Left renal cortex interstitium (tissue), 4 donors: ENCODE measurements at places on chromosomes 16 and 17.

DNA sequence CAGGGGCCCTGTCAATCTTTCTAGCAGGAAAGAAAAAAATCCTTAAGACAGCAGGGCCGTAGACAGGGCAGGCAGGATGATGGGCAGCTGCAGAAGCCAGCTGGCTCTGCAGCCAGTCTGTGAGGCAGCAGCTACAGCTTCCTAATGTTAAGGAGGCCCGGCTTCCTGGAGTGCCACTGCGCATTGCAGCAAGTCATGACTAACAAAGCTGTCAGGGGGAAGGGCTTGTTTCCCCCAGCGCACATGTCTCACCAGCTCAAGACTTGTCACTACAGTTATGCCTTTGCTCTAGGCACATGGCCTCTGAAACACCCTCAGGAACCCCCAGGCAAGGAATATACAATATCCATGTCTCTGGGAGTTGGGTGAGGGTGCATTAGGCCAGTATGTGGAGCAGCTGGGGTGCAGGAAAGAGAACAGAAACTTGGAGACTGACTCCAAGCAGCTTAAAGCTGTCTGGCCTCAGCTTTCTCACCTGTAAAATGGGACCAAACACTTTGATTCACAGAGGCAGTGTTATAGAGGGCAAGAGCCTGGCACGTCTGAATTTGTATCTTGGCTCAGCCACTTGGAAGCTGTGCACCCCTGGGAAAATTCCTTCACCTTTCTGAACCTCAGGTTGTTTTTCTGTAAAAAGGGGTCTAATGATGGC is 220.0 kb downstream of the HAPSTR1 start:
- no peak for DNase-seq

GRCh38 chr16:64453646-64454045 is 668.2 kb downstream of the CDH11 start:
- DNase-seq, result no peak

- DNase-seq, result no peak
Observed at GRCh38 chr16:64269756-64270155, 852.1 kb downstream of the CDH11 start.

DNA sequence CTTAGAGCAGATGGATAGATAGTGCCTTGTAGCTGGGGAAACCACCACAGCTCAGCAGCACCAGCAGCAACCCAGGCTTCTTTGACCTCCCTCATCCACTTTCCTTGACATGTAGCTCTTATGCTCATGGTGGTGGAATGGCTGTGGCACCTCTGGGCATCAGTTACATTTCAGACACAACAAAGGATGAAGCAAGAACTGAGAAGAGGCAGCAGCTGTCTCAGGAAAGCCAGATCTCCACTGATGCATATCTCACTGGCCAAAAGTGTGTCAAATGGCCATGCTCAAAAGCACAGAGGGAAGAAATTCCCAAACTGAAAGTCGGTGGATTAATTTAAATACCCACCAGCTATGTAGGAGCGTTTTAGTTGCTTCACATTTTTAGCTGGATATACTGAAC is 671.4 kb upstream of the SALL1 start:
- no peak for DNase-seq

DNA sequence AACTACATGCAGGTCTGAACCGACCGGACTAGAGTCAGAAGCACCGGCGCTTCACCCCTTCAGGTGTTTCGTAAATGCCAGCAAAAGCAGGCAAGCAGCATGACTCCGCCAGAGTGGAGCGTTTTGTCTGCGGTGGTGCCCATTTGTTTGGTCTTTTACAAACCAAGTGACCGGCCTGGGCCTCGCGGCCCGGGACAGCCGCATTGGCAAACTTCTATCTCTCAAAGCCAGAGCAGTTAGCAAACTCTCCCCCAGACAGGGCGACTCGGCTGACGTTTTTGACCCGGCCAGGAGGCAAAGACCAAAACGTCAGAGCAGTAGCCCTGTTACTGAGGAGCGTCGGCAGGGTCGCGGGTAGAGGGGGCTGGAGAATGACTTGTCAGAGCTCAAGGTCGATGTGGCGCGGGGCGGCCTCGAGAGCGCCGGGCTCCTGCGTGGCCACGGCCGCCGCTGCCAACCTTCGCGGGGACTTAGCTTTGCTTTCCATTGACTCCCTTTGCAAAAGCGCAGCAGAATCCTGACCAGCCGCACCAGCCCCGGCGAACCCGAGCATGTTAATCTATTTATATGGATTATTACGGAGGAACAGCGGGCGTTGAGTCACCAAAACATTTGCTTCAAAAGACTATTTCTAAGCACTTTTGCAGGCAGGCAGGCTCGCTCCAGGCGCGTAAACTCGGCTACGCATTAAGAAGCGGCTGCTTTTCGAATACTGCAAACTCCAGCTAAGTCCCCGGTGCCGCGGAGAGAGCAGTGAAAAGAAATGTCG is 763 bp upstream of the SOX9 start:
- DNase-seq, result no peak

DNA sequence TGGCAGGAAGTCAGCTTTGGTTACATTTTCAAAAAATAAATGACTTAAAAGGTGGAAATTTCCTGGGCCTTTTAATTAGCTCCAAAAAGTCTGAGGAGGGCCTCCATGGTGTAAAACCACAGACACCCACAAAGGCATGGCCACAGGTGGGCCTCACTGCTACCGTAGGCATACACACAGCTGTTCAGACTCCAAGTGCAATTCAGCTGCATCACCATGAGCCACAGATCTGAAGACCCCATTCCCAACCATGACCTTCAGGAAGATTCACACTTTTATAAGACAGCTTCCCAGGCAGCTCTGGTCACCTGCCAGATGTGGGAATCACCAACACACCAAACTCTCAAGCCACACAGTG is 20.6 kb downstream of the CSNK2A2 start:
- DNase-seq, result no peak

DNA sequence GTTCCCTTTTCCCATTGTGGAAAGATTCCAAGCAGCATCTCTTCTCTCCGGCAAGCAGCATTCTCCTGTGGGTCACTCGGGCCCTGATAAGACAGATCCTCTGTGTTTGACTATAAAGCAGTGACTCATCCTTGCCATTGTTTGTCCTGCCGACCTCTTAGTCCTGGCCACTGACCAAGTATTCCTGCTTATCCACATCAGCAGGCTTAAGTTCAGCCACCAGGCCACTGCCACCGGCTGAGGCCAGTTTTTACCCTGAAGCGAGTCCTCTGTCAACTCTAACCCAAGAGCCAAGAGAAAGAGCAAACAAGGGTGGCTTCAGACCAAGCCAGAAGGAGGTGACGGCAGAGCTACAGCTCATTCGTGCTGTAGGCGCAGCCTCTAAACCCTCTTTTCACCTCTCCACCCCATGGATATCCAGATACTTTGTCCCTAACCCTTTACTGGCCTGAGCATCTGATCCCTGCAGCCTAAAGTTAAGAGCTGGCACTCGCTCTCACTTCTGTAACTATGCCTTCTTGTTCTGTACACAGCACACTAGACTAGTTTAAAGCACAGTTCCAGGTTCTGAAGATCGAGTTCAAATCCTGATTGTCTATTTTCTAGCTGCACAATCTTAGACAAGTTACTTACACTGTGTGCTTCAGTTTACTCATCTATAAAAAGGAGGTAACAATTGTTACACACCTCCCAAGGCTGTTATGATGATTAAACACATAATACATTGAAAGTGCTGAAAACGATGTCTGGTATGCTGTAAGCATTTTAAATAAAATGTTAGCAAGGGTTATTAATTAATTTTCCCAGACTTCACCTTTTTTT is 31.0 kb downstream of the SOX9 start:
- no peak for DNase-seq

DNA sequence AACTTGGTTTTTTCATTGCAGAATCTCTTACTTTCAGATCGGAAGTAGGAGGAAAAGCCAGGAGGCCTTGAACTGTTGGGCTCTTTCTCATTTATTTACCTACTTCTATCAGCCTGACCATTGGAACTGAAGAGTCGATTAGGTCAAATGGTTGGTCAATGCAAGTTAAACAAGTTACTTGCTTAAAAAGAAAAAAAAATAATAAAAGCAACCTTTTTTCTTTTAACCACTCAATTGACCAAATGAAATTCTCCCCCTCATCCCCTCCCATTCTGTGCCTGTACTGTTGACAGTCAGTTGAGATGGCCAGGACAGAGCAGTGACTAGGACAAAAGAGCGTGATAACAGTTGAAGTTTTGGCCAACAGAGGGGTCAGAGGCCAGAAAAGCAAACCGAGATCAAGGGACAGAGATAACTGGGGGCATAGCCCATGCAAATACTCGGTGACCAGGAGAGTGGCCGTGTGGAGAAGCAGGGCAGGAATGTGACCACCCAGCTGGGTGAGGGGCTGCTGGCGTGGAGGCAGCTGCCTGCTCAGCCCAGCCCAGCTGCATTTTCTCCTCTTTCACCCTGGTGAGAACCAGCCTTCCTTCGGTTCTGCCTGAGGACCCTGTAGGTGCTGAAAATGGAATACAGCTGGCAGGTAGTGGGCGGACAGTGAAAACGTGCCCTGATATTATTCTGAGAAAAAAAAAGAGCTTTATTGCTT is 72.2 kb downstream of the HS3ST3B1 start:
- DNase-seq, result no peak

- DNase-seq, result no peak
Observed at GRCh38 chr17:3641717-3642486, 5.3 kb downstream of the CTNS start.

- DNase-seq, result no peak
Observed at GRCh38 chr16:12149971-12150370, 173.4 kb downstream of the SNX29 start.

DNA sequence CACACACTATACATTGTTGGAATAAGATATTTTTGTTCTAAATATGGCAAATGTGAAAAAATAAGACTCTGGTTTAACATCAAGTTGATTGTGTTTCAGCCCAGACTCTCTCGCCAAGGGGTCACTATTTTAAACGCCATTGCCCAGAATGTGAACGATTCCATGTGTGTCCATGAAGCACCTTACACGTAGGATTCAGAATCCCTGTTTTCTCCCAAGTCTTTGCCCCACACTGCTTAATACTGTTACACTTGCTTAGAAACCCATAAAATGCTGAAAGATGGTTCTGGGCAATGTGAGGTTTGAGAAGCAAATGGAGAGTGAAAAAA is 7.7 kb downstream of the HS3ST3B1 start:
- no peak for DNase-seq

GRCh38 chr17:63609816-63610573 is 9.3 kb downstream of the TACO1 start:
- no peak for DNase-seq

- DNase-seq, result no peak
Observed at GRCh38 chr17:58153046-58153445, 4.9 kb downstream of the OR4D1 start.

DNA sequence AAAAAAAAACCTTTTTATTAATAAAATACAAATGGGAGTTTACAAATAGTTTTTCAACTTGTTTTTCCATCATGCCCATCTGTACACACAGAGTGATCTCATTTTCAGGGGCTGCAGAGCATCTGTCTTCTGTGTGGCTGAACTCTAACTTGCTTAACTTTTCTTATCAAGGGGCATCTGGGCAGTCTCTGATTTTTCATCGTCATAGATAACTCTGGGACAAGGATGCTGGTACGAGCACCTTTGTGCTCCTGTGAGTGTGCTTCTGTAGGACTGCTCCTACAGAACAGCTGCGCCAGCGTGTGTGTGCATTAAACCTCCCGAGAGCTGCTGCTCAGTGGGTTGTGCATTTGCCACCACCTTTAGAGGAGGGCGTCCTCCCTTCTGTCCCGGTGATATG is 34.6 kb upstream of the TAC4 start:
- DNase-seq, result no peak

- no peak for DNase-seq
Observed at GRCh38 chr17:43674394-43674793, 12.7 kb upstream of the MEOX1 start.

DNA sequence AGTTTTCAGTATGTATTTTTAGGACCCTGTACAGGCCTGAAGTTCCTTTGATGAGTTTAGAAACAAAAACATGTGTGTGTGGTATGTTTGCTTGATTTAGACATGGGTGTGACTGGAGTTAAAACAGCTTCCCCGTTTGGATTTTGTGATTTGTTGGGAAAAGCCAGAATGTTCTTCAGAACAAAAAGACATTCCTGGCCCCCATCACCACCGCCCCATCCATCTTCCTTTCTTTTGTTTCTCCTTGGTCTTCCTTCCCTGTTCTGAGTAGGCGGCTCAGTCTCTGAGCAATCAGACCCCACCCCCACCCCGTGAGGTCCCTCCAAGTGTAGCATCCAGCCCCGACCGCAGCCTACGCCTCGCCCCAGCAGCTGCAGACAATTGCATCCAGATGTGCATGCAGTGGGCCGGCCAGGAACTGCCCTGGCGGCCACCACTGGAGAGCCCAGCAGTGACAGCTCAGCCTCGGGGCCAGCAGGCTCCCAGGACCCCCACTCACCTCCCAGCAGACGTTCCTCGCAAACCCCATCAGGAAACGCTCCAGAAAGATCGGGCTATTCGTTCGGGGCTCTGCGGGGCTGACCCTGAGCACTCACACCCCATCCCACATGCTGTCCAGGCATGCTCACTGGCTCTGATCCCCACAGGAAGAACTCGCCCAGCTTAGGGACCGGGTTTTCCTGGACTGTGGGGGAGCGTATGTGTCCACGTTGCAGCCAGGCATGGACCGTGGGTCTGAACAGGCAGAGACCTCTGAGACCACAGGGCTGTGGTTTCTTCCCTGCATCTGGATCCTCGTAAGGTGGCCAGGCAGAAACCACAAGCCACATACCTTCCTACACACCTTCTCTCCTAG is 99.8 kb upstream of the CDH5 start:
- DNase-seq, result no peak

GRCh38 chr17:38540514-38541045 is 65.2 kb downstream of the SRCIN1 start:
- no peak for DNase-seq

GRCh38 chr17:81831957-81832607 is 1.0 kb downstream of the MCRIP1 start:
- DNase-seq, result no peak

DNA sequence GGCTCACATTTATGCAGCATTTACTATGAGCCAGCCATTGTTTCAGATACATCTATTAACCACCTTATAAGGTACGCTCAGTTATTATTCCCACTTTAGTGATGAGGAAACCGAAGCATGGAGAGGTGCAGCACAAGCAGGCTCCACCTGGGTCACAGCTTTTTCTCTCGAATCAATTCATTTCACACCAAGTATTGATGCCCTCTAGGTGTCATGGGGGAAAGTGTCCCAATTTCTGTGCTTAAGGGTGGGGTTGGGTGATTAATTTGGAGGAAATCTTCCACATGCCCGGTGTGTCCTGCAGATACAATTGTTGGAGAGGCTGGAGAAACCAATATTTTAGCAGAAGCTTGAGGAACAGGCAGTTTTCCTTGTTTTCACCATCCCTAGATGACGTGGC is 62.7 kb upstream of the DNAJA2 start:
- DNase-seq, result no peak

DNA sequence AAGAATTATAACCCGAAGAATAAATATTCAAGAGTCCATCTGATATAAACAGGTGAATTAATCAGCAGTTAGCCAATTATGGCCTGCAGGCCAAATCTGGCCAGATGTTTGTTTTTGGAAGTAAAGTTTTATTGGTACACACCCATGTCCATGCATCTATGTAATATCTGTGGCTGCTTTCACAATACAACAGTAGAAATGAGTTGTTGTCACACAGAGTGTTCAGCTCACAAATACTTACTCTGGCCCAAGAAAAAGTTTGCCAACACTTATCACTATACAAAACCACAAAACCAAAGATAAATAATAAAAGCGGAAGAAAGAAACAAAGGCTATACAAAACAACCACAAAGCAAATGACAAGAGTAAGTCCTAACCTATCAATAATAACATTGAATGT is 109.4 kb downstream of the CDYL2 start:
- DNase-seq, result no peak
